GM03348 (cell line): ENCODE measurements at places on chromosomes 3 and 15.
A peak's percentile ranks its signal among the peaks of the same experiment; 100 is the strongest.

GRCh38 chr15:59221511-59222505 is 15.2 kb downstream of the LDHAL6B start:
- DNase-seq = peak; percentile 87

DNA sequence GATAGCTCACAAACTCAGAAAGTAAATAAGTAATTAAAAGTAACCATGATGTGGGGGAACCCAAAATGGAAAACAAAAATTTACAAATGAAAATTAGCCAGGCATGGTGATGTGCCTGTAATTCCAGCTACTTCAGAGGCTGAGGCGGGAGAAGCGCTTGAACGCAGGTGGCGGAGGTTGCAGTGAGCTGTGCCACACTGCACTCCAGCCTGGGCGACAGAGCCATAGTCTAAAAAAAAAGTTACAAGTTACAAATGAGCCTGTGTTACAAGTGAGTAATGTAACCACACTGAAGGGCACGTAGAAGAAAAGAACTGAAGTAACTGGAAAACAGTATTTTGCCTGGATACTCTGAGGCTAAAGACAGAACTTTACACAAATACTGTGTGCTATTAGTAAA is 11.3 kb downstream of the EXOSC7 start:
- no peak for DNase-seq

GRCh38 chr3:168950622-168951021 is 712.9 kb downstream of the MECOM start:
- no peak for DNase-seq

GRCh38 chr3:48296699-48297098 is 36.8 kb downstream of the SPINK8 start:
- DNase-seq = no peak

DNA sequence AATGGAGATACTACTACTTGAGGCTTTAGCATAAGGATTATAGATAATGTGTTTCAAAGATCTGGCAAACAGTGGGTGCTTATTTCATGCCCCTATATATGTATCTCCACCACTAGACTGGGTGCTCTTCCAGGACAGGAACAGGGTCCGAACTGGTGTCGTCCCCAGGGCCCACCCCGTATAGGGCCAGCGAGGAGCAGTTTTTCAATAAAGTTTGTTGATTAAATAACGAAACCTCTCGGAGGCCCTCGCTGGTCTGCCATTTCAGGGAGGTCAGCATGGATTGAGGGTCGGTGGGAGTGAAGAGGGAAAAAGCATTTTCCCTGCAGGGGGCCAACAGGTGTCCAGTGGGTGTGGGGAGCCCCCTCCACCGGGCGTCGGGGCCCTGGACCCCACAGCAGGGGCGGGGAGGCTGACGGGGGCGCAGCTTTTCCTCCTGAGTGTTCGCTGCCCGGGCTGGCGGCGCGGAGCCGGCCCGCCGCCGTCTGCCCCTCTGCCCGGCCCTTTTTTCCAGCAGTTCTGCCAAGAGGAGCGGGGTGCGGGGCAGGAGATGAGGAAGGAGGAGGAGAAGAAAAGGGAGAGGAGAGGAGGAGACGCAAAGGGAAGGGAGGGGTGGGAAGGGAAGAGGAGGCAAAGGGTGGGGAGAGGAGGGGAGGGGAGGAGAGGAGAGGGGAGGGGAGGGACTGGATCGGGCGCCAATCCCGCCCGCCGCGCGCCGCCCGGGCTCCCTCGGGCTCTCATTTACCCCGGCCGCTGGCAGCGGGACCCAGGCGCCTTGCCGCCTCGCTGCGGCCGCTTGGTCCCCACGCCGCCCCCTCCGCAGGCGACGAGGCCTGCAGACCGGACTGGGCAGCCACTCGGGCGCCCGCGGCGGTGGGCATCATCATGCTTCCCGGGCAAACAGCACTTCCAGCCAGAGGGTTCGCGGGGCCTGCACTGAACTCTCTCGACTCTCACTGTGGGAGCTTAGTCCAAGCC is 66.3 kb downstream of the ISG20 start:
- DNase-seq = peak; percentile 66

DNA sequence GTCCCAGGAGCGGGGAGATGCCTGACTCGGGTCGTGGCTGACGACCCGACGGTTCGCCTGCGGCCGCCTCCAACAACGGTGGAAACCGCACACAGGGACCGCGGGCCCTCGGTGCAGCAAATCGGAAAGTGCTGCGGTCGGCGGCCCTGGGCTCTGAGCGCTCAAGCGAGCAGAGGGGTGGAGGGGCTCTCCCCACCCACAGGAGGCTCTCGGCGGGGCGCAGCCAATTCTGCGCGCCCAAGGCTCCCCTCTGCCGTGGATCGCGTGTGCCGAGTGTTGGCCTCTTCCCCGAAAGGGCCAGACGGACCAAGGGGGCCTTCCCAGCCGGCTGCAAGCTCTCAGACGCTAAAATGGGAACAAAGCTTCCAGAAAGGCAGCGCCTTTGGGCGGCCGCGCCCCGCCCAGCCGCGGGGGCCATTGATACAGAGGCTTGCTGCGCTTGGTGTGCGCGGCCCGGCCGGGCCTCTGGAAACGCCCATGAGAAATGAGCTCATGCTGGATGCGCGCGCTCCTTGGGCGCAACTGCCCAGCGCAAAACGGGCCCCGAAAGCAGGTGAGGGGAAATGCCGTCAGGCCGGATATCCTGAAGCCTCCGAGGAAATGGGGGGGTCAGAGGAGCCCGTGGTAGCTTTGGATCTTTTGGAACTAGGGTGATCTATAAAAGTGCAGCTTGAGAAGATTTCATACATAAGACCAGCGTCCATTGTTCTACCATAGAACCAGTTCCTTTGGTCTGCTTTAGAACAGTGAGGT is 1.2 kb upstream of the GSK3B start:
- peak; percentile 87 for DNase-seq

GRCh38 chr3:34646911-34647460 is 848.6 kb downstream of the PDCD6IP start:
- no peak for DNase-seq

- DNase-seq = peak; percentile 60
These were observed 29.3 kb downstream of the CCNL1 start for GRCh38 chr3:157130467-157131251.

GRCh38 chr3:36595511-36595910 is 168.8 kb downstream of the DCLK3 start:
- DNase-seq = no peak

DNA sequence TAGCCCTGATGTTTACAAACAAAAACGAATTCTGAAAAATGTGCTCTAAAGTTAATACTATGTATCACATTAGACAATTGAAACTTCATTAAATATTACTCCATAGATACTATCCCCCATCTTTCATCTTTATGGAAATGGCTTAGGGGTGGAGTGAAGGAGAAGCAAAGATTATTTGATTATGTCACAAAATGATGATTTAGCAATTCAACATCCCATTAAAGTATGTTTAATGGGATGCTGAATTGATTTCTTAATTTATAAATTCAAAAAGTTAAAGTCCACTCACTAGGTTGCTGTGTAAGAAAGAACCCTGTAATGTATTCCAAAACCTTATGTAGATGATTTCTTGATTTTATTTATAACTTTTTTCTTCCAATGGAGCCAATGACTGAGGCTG is 201.1 kb downstream of the WDR72 start:
- DNase-seq = no peak

DNA sequence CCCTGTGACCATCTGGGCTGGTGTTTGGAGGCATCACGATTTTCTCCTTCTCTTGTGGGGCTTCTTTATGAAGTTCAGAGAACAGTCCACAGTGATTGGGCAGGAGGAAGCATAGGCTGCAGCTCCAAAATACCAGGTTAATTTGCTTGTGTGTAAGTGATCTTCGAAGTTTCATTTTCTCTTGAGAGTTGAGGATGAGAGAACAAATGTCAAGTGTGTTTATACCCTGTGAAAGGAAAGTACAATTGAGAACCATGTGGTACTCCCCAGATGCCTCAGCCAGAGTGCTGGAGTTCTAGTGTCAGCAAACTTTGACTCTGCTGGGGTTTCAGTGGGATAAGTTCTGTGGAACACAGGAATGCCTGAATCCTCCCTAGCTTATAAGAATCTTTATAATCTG is 357.1 kb upstream of the CFAP20DC start:
- no peak for DNase-seq

- no peak for DNase-seq
These were observed 46.6 kb downstream of the DPP8 start for GRCh38 chr15:65470866-65471265.

DNA sequence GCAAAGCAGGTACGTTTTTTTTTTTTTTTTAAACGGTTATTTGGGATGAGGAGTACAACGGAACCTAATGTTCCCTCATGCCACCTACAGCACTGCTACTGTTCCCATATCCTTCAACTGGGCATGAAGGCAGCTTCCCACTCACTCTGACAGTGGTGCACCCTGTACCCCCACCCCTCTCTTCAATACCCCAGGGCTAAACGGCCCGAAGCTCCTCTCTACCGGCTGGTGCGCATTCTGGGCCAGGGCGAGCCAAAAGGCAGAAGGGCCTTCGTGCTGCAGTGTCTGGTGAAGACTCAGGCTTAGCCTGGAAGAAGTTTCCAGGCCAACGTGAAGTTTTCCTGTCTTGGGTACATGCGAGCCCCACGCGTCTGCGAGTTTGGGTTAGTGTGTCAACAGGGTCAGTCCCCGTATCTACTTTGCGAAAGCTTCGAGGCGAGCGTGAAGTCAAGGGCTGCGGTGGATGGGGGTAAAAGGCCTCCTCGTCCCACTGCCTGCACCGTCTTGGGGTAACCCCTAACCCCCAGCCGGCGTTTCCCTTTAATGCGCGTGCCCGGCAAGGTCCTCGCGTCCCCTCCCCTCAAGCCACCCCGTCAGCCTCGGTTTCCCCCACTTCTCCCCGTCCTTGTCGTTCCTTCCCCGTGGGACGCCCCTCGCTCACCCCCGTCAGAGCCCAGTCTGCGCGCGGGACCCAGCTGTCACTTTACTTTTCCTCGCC is 765 bp upstream of the UBE2E2 start:
- no peak for DNase-seq

- DNase-seq = no peak
These were observed 48.7 kb upstream of the GADL1 start for GRCh38 chr3:30943206-30943605.

DNA sequence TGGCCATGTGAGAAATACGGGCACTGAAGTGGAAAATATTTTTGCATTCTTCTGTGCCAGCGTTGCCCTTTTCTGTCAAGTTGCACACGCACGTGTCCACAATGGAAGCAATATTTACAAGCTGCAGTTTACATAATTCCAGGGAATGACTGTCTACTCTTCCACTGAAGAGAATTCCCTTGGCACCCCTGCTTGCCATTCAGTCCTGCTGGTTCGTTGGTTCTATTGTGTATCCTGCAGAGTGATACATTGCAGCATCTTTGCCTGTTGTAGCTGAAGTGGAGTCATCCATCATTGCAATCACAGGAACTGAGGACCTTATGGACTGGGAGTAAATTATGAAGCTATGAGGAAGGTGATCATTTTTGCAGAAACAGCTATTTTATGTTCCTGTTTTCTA is 759.4 kb downstream of the ROBO2 start:
- no peak for DNase-seq

DNA sequence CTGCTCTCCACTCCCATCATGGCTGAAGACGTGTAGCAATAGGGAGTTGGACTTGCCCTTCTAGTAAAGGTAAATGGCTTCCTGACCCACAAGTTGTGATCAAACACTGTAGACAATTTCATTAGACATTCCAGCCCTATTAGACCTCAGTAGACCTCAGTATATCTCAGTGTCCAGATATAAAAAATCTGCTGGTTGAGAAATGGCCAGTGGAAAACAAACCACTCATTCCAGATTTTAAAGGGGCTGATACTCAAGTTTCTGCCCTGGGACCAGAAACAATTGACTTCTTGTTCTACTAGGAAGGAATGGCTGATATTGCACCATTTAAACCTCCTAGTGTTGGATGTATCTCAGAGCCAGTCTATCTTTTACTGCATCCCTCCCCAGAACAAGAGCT is 613.2 kb downstream of the PDCD6IP start:
- DNase-seq = no peak

DNA sequence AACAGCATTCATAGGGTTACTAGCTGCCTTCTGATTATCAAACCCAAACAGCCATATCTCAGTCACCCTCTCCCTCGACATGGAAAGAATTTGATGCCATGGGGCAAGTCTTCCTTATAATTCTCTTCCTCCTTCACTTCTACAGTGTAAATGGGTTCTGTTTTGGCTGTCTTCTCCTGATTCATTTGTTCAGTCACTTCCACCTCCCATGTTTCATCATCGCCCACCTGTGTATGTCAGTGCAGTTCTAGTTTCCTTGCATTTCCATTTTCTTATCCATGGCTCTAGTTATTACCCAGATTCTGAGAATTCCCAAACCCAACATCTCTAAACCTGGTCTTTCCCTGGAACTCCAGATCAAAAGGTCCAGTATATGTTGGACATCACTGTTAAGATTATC is 41.0 kb downstream of the RIOX2 start:
- no peak for DNase-seq

DNA sequence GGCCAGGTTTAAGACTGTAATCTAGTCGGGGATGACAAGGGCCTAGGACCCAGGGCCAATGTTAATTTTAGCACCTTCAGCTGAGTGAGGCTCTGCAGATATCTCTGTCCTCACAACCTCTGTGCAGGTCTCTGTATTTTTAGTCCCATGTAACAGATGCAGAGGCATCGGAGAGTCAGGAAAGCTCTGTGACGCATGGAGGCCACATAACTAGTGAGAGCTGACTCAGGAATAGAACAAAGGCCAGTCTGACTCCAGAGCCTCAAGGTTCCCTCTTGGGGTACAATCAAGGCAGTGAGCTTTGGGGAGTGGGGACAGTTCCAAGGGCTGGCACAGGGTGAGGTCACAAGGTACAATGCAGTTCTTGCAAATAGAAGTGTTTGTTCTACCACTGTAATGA is 31.0 kb downstream of the FSTL1 start:
- no peak for DNase-seq

GRCh38 chr15:59405079-59405478 is 32.4 kb upstream of the MYO1E start:
- no peak for DNase-seq

DNA sequence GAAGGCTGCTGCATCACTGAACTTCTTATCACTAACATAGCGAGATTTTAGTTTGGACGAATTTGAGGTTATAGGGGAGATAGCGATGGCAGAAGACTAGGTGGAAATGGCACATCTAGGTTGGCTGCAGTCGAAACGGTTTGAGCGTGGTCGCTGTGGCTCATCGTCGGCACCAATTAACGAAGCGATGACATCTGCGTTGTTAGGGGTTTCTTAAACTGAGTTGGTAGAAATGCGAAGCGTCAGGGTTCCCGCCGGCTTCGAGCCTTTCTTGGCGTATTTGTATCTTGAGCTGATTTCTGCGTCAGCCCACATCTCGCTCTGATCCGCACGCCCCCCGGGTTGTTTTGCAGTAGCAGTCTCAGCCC is 319 bp downstream of the LNP1 start:
- DNase-seq = peak; percentile 34

GRCh38 chr15:42111924-42112323 is 17.6 kb upstream of the PLA2G4D start:
- no peak for DNase-seq

- DNase-seq = no peak
These were observed 45.7 kb downstream of the ARMC8 start for GRCh38 chr3:138232705-138233364.

GRCh38 chr15:69660114-69660513 is 207.5 kb downstream of the RPLP1 start:
- DNase-seq = no peak

GRCh38 chr15:54026891-54027290 is 48.6 kb downstream of the UNC13C start:
- DNase-seq = no peak

- DNase-seq = no peak
These were observed 65.1 kb downstream of the NEK11 start for GRCh38 chr3:131091768-131092167.

- DNase-seq = peak; percentile 75
These were observed 123.5 kb downstream of the RPLP1 start for GRCh38 chr15:69576035-69576526.

- DNase-seq = peak; percentile 78
These were observed 2.2 kb downstream of the AADAC start for GRCh38 chr3:151816091-151816604.

- DNase-seq = peak; percentile 31
These were observed 9.5 kb upstream of the C3orf49 start for GRCh38 chr3:63809607-63810006.
